NCI-H446 (cell line): ENCODE measurements at places on chromosomes 12 and 14.

DNA sequence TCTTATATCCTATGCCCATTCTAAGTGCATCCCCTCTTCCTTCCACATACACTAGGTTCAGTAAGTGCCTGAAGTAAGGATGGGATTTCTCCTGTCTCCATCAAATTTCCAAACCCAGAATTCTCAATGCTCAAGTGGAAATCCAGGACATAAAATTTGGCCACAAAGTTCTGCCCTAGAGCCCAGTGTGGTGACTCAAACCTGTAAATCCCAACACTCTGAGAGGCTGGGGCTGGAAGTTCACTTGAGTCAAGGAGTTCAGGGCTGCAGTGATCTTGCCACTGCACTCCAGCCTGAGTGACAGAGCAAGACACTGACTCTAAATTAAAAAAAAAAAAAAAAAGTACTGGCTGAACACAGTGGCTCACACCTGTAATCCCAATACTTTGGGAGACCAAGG lies 4.5 kb upstream of the ARF3 start:
- DNase-seq = no peak

GRCh38 chr12:131279281-131279921 lies 325.7 kb downstream of the ADGRD1 start:
- no peak for DNase-seq

DNA sequence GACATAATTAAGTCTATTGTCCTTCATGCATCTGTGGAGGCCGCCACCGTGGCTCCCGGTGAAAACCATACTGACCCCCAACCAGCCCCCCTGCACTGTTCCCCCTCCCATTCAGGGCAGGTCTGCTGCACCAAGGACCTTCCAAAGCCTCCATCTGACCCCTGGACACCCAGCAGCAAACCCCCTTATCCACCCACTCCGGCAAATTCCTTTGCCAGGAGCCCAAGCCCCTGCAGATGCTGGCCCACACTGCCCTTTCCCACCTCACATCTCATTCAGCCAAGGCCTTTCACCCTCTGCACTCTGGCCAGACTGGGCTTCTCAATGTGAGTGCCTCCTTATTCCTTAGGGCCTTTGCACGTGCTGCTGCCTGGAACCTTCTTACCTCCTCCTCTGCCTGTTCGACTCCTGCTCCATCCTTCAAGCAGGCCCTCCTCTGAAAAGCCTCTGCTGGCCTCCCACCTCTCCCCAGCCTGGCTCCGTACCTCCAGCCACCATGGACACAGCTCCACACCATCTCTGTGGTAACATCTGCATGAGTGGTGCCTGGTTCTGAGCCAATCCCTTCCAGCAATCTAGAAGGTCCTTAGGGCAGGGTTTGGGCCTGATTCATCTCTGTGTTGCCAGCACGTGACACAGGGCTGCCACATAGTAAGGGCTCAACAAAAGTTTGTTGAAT lies 230.7 kb downstream of the BCL11B start:
- DNase-seq = no peak

- DNase-seq = no peak
Measured at GRCh38 chr12:67854351-67854750, 134.9 kb upstream of the IFNG-AS1 start.

DNA sequence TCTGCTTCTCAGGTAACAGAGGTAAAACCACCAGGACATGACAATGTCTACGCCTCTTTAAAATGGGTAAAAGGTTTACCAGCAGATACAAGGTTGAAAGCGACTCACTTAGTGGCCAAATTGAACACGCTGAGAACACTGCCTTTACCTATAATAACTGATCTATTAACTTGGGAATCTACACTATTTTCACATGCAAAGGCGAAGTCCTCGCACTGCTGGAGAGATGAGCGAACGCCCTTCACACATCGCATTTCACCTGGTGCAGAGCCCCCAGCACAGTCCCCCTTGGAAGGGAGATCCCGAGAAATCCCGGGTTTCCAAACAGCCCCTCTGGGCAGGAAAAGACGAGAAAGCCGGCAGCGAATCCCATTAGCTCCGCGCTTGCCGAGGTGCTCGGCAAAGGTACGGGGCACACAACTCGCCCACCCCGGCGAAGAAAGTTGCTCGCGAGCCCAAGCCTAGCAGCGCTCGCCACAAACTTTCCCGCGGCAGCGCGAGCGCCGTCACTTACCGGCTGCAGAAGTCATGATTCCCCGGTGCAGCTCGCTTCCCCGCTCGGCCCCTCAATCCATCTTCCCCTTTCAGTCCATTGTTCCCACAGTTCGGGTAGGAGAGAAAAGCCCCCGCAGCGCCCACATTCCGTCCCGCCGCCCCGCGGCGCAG lies 423 bp downstream of the FGD6 start:
- no peak for DNase-seq

DNA sequence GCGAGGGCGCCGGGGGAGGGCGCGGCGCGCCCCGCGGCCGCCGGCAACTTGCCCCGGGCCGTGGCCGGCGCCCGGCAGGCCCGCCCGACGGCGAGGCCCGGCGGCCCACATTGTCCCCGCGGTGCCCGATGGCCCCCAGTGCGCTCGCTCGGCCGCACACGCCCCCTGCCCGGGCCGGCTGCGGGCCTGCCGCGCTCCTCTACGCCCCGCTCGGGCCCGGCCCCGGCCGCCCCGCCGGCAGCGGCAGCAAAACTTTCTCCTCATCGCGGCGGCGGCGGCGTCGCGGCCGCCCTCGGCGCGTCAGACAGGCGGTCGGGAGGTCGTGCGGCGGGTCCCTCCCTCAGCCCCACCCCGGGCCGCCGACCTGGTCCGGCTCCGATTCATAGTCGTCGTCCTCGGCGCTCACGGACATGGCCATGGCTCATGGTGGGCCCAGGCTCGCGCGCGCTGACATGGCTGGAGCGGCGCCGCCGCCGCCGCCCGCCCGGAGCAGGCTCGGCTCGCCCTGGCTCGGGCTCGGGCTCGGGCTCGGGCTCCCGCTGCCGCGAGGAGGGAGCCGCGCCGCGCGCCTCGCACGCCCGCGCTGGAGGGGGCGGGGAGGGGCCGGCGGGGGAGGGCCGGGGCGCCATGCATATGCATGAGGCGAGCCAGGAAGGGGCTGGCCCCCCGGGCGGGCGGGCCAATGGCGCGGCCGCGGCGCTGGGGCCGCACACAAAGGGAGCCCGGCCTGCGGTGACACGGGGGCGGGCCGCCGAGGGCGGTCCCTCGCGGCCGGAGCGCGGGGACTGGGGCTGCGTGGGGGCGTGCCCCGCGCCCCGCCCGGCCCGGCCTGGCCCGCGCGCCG lies 67.1 kb downstream of the RNF34 start:
- peak; percentile 81 for DNase-seq

GRCh38 chr12:96108321-96108720 lies 72.9 kb upstream of the LTA4H start:
- DNase-seq = no peak

GRCh38 chr14:58793131-58793740 lies 155.5 kb downstream of the DACT1 start:
- no peak for DNase-seq
